Stimulated activated CD4-positive, alpha-beta T cell treated with anti-CD3 and anti-CD28 coated beads, Interleukin-12 subunit alpha, Interleukin-12 subunit beta, amount 100 ng/mL, for 24 hours (primary cell): ENCODE measurements at places on chromosomes 4 and X.

DNA sequence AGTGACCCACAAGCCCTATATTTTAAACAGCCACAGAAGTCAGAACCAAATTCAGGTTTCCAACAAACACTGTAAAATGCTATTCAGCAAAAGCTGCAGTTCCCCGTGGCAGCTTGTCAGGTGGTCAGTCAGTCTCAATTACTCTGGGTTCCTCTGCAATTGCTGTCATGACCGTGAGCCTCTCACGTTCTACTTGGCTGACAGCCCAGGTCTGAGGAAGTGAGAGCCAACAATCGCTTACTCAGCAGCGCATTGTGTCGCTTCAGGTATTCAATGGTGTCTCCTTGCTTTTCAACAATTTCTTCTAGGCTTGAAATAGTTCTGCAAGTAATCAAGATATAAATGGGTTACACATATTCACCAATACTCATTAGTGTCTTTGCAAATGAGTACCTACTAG, 25.8 kb downstream of the TRIM75 start:
- no peak for DNase-seq

DNA sequence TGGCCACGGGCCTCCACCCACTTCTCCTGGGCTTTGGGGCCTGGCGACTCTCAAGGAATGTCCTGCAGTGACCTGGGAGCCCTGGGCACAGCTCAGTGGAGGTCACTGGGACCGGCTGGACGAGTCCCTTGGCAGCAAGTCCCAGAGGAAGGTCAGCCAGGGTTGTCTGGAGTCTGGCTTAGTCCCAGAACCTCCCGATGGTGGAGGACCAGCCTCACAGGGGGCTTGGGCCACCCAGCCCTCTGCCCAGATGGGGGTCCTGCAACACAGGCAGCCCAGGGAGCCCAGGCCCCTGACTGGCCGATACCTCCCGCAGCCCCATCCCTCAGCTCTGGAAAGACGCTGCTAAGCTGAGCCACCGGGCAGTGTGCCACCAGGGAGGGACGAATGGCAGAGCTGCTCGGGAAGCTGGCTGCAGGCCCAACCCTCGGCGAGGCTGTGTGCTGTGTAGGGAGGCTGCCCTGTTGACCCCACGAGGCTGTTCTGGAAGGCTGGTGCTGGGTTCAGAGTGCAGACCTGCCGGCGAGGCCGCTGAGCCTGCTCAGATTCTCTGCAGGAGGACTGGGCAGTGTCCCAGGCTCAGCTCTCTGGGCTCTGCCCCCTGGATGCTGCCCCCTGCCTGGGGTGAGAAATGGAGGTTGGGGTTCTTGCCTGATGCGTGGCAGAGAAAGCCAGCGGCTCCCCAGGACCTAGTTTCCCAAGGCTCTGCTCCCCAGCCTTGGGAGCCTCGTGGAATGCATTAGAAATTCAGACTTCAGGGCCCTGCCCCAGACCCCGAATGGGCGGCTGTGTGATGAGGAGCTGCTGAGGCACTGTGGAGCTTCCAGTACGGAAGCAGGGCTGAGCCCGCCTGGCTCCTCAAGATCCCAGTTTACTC, 61.7 kb downstream of the ADRA2C start:
- no peak for DNase-seq

DNA sequence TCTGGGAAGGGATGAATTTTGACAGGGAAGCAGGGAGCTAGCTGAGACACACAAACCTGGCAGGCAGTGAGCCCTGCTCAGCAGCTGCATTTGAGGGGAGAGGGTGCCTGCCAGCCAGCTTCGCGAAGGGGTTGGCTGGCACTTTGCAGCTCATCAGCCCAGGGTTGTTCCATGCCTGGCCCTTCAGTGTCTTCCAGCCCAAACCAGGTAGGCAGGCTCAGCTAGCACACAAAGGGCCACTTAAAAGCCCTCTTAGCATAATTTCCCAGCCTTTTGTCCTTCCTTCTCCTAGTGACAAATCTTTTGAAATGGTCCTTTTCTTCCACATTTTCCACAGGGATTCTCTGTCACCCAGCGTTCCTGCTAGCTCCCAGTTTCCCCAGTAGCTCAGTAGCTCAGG, 4.3 kb upstream of the FRMPD3 start:
- no peak for DNase-seq

GRCh38 chr4:122784261-122784660, 42.4 kb upstream of the FGF2 start:
- DNase-seq, result no peak

- no peak for DNase-seq
Measured at GRCh38 chrX:115892056-115892708, 278.4 kb upstream of the AGTR2 start.

DNA sequence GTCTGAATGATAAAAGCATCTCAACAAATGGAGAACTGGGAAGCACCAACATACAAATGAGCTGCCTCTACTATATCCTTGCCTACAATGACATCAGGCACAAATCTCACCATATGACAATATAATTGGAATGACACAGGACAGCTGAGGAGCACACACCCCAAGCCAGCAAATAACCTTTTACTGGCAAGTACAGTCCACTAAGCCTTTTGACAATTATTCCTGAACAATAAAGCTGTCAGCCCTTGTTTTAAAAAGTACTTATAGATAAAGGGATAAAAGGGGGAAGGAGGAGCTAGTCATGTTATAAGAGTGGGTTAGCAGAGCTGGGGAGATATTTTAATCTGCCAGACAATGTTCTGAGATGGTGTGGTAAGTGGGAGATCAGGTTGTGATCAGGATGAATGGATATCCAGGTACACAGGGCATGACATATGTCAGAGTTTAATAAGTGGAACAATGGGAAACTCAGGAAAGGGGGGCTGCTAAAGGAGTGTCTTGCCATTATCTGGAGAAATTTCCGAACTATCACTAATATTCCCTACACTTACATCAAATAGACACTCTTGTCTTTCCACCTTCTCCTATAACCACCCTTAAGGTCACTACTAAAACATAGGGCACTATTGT, 127.6 kb downstream of the GPC3 start:
- no peak for DNase-seq

DNA sequence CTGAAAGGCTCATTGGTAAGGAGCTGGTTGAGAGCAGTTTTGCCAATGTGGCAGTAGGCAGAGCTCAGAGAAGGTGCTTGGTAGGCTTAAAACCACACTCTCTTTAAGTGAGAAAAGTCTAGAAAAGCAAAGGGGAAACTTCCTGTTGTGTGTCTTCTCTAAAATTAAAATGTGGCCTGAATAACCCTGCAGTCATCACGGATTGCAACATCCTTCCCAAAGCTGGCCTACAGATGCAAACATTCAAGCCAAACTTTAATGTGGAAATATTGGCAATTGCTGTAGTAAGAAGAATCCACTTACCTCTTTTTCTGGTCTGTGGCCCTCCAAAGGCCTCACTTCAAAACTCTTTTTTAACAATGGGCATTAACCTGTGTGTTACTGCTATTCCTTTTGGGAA, 348.5 kb downstream of the OPHN1 start:
- DNase-seq, result no peak
